H4 (cell line): ENCODE measurements at places on chromosomes 12 and 14. TPM values are rescaled to one million over a fixed set of nuclear protein-coding genes. Genes with fewer than 3 reads are reported as not detected.
A peak's percentile ranks its signal among the peaks of the same experiment; 100 is the strongest.

The GSC gene
- 2.8 and 4.4 TPM in 2 replicates for total RNA-seq

- DNase-seq = no peak
Observed at GRCh38 chr12:111788178-111788654, 21.5 kb downstream of the ALDH2 start.

DNA sequence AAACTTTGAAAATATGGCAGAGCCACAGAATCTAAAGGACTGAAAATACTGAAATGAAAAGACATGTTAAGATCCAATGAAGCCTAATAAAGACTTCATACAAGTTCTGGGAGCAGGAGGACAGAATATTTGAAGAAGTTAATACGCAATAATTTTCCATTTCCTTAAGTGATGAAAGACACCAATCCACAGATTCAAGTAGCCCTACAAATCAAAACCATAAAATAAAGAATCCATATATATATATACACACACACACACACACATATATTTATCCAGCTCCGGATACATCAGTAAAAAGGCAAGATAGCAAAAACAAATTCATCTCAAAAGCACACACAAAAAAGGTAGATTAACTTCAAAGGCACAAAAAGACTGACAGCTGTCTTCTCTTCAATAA lies 5.7 kb downstream of the NAP1L1 start:
- DNase-seq = no peak

DNA sequence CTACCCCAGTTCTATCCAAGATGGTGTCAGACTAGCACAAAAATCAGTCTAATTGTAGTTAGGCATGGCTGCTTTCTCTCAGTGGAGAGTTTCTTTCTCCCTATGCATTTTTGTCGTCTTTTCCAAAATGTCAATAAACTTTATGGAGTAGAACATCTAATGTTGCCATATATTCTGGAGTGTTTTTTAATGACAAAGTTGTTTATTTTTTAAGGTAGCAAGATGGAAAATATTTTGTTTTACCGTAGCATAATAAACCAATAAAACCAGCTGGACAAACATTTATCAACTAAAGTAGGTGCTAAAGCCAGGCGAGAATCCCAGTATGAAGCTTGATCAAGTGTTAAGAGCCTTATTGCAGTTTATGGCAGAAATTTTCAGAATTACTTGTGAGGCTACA lies 146.3 kb downstream of the TMTC2 start:
- no peak for DNase-seq

DNA sequence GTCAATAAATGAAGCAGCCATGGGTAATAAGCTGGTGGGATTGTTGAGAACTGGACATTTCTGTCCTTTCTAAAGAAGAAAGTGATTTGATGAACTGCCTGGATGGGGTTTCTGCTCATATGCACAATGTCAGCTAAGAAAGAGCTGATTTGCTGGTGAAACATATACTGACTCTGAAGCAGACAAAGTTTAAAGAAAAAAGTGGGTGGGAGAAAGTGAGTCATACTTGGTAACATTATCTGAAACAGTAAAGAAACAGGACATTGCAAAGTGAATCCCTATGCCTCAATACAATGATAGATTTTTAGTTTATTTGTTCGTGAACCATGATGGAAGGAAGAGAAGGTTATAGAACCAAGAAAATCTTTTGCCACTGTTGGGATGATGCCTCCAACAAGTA lies 95.6 kb upstream of the DNM1L start:
- no peak for DNase-seq

DNA sequence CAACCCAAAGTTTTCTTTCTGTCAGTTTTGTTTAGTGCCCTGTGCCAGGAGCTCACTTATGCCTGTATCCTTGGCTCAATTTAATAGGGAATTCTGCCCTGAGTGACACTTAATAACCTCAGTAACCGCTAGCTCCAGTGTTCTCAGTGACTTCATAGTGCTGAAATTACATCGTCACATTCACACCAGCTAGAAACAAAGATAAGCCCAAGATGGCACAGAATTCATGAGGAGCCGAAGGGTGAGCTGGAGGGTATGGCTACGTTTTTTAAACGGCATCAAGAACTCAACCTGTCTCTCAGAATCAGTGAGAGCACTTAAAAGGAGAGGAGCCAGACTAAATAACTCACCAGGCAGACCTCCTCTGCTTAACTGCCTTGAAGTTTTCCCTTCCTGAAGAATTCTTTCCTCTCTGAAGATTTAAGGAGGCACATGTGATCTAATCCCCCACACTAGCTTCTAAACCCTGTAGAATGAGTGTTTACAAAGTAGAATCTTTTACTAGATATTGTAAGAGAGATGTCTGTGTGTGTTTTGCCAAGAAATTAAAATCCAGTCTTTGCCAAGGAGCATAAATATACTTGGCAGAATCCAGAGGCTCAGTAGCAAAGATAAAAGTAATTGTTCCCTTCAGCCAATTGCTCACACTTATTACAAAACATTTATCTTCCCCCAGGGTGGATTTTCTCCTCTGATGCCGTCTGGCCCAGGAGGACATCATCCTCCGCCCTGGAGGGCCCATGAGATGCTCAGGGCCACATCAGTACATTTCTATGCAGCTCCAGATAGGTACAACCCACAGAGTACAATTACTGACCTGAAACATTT lies 37.3 kb downstream of the PTGER2 start:
- peak; percentile 85 for DNase-seq

DNA sequence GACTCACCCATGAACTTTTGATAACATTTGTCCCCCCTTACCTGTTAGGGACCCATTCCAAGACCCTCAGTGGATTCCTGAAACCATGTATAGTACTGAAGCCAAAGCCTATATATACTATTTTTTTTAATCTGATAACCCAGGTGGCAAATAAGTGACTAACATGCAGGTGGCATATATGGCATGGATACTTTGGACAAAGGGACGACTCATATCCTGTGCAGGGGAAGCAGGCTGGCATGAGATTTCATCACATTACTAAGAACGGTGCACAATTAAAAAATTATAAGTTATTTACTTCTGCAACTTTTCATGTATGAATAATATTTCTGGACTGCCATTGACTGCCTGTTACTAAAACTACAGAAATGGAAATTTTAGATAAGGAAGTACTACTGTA lies 880.1 kb upstream of the FBXO33 start:
- DNase-seq = no peak

GRCh38 chr12:51949342-51950030 lies 2.0 kb upstream of the ACVR1B start:
- no peak for DNase-seq

GRCh38 chr12:29655861-29656260 lies 127.9 kb downstream of the TMTC1 start:
- no peak for DNase-seq

- DNase-seq = no peak
Observed at GRCh38 chr12:71548893-71549292, 109.3 kb downstream of the LGR5 start.

The ALDH6A1 gene
- total RNA-seq = 13.3 and 15.1 TPM in 2 replicates

DNA sequence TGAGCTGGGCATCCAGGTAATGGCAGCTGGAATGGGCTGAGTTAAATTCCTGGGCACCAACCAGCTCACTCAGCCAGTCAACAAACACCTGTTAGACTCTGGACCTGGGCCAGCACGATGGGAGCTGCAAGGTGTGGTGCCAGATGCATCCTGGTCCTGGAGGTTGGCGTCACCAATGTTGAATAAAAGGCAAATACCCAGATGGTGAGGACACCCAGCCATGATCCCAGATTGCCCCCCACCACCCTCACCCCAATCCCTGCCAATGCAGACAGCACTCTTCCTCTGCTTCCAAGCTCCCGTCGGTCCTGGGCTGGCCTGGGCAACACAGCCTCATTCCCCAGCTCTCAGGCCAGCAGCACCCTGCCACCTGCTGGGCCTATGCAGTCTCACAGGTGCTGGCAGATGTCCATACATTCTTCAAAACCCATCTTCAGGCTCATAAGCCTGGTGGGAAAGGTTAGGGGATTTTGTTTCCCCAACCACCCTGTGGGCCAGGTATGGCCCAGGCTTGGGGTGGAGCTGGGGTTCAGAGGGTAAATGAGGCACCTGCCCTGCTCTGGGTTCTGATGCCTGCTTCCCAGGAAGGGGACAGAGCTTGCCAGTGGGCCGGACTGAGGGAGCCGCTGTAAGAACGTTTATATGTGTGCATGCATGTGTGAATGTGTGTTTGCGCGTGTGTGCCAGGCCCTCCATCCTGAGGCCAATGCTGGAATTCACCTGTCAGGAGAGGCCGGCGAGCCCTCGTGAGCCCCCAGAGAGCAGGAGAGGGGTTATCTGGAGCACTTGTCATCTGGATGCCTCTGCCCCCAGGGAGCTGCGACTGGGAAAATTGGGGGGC lies 58.0 kb downstream of the LGMN start:
- peak; percentile 55 for DNase-seq

DNA sequence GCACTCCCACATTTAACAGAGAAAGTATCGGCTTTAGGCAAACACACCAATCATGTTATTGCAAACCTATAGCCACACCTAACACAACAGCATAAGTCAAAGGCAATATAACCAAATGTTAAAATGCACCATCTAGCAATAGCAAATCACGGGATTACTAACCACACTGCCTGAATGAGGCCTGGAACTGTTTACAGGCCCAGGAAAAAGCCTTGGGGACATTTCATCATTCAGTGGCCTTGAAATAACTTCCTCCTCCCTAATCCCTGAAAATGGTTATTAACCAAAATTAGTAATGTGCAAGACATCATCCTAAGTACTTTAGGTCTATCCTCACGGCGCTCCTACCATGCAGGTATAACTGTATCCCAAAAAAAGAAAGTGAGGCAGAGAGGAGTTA lies 2.3 kb downstream of the GALC start:
- DNase-seq = peak; percentile 11

- no peak for DNase-seq
Observed at GRCh38 chr12:107302649-107303341, 209.4 kb upstream of the CRY1 start.

The DBX2 gene
- not detected in 2 replicates for total RNA-seq

GRCh38 chr14:56815745-56816144 lies 5.5 kb upstream of the OTX2 start:
- no peak for DNase-seq

- DNase-seq = no peak
Observed at GRCh38 chr14:32627545-32628298, 298.6 kb downstream of the AKAP6 start.

- no peak for DNase-seq
Observed at GRCh38 chr12:116568203-116568602, 9.0 kb downstream of the MAP1LC3B2 start.

DNA sequence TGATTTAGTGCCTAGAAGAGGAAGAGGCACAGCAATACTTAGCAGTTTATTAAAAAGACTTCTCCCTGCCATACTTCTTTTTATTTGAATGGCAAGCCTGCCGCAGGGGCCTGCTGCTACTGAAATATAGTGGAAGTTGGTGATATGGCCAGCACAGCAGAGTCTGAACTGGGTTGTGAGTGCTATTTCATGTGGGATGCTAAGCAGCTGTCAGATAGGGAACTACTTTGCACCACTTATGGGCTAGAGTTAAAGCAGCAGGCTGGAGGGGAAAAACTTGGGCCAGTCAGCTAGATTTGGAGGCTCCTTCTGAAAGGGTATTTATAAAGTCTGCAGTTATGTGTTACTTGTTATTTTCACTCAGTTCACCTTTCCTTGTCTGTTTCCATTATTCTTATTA lies 299.0 kb upstream of the E2F7 start:
- DNase-seq = no peak

GRCh38 chr14:28744126-28744525 lies 22.5 kb upstream of the FOXG1 start:
- no peak for DNase-seq

DNA sequence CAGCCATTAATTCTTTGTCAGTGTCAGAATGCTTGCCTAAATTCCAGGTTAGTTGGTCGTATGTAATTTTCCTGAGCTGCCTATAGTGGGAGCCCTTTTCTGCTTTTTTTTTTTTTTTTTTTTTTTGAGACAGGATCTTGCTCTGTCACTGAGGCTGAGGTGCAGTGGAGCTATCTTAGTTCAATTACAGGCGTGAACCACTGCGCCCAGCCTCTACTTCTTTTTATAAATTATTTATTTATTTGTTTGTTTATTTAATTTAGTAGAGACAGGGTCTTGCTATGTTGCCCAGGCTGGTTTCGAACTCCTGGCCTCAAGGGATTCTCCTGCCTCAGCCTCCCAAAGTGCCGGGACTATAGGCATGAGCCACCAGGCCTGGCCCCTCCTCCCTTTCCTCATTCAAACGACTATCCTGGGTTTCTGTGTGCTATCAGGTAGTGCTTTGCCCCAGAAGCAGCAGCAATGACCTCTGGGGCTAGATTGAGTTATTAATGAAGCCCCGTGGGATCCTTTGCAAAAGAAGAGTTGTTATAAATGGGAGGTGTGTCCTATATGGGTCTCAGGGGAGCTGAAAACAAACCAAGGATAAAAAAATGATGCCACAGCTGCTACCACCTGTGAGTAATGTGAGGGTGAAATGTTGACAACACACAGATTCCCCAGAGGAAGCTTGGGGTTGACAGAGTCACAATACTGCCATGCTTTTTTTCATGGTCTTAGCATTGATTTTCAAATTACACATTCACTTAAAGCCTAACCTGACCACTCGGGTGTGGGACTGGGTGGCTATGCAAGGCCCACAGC lies 34.6 kb upstream of the NFKBIA start:
- no peak for DNase-seq

The BTG1 gene
- 4.5 and 5.1 TPM in 2 replicates for total RNA-seq

- peak; percentile 26 for DNase-seq
Observed at GRCh38 chr12:65999564-66000280, 130.8 kb downstream of the LLPH start.

The OR4K17 gene
- total RNA-seq = not detected in 2 replicates

The ATXN7L3B gene
- total RNA-seq = 21.1 and 21.4 TPM in 2 replicates

DNA sequence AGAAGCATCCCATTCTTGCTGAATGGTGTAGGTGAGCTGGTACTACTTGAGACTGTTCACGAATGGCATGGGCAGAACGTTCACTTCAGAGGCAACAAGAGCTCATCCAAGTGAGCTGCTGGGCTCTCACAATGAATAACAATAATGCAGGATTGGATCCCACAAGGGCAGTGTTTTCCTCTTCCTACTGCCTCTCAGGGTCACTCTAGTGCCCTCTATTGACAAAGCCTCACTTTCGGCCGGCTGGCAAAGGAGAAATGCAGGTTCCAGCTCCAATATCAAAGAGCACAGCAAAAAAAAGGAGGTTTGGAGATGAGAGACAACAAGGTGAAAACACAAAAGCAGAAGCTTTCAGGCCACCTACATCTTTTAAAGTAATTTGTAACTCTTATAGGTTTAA lies 74.6 kb upstream of the MYF6 start:
- DNase-seq = peak; percentile 20

The MFAP5 gene
- total RNA-seq = not detected in 2 replicates

- peak; percentile 54 for DNase-seq
Observed at GRCh38 chr12:121170611-121171260, 38.1 kb downstream of the P2RX7 start.

- peak; percentile 49 for DNase-seq
Observed at GRCh38 chr12:64256166-64256800, 34.2 kb upstream of the KICS2 start.
